ENCODE measurements at places on chromosomes 16 and 17. TPM values are rescaled to one million over a fixed set of nuclear protein-coding genes. Genes with fewer than 3 reads are reported as not detected.
A peak's percentile ranks its signal among the peaks of the same experiment; 100 is the strongest.

DNA sequence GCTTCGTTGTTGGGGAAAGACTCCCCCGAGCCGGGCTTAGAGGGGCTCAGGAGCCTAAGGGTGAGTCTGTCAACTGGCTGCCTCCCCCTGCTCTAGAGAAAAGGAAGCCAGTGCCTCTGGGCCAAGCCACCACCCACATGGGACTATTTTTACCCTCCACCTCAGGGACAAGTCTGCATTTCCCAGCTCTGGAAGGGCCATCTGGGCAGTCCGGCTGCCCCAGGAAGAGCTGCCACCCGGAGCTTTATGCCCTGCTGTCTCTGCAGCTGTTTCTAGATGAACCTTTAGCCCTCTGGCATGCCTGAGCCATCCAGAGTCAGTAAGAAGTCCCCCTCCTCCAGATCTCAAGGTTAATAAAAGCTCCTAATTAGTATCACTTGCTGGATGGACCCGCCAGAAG lies 5.3 kb upstream of the RPRML start:
- no peak for DNase-seq

GRCh38 chr16:31453255-31454204 lies 5.8 kb upstream of the ARMC5 start:
- no peak for DNase-seq

- peak; percentile 56 for DNase-seq
These were observed 15.4 kb downstream of the UBN1 start for GRCh38 chr16:4862639-4863038.

- DNase-seq: peak; percentile 87
These were observed 47.2 kb downstream of the YPEL2 start for GRCh38 chr17:59378675-59379074.

DNA sequence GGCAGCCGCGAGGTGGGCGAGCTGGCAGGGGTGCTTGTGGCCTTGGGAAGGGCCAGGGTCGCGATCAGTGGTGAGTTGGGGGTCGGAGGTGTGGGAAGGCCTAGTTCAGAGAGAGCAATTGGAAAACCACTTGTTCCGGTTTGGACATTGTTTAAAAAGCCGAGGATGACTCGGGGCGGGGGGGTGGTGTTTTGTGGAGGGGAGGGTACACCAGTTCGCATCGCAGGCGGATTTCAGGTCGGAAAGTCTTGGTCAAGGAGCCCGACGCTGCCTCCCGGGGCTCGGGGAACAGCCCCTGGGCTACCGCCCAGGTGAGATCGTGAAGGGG lies 66.4 kb downstream of the KPNA2 start:
- DNase-seq: no peak

DNA sequence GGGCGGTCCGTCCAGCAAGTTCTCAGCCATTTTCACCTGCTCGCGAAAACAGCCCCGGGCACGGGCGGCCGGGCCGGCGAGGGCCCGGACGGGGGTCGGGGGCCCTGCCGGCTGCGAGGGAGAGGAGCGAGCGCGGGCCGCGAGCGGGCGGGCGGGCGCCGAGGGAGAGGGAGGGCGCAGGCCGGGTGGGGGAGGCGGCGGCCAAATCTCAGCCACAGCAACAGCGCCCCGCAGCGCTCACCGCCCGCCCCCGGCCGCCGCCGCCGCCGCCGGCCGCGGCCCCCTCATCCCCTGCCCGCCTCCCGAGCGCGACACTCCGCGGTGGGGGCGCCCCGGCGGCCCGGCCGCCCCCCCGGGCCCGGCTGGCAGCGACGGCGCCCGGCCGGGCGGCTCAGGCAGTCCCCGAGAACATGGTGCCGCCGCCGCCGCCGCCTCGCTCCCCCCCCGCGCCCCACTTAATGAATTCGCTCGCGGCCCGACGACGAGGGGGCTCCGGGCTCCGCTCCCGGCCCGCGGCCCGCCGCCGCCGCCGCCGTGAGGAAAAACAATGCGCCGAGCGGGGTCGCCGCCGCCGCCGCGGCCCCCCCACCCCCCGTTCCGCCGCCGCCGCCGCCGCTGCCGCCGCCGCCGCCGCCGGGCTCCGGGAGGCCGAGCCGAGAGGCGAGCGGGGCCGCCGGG lies 487 bp downstream of the CREBBP start:
- peak; percentile 83 for DNase-seq

DNA sequence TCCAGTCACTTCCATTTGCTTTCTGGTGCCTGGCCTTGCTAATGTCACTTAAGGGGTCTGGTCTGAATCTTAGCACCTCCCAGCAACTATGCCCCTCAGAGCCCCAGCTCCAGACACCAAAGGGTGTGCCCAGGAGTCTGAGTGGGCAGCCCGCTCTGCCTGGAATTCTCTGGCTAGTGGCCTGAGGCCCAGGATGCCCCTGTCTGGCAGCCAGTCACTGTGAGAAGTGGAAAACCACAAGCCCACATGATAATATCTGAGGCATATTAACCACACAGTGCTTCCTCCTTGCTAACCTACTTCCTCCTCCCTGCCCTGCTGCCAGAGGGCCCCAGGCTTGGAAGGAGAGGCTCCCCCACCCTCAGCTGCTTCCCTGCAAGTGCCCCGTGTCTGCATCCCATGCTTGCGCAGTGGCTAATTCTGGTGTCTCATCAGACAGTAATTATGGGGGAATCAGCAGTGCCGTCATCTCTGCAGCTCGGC lies 14.0 kb downstream of the SRCIN1 start:
- no peak for DNase-seq

DNA sequence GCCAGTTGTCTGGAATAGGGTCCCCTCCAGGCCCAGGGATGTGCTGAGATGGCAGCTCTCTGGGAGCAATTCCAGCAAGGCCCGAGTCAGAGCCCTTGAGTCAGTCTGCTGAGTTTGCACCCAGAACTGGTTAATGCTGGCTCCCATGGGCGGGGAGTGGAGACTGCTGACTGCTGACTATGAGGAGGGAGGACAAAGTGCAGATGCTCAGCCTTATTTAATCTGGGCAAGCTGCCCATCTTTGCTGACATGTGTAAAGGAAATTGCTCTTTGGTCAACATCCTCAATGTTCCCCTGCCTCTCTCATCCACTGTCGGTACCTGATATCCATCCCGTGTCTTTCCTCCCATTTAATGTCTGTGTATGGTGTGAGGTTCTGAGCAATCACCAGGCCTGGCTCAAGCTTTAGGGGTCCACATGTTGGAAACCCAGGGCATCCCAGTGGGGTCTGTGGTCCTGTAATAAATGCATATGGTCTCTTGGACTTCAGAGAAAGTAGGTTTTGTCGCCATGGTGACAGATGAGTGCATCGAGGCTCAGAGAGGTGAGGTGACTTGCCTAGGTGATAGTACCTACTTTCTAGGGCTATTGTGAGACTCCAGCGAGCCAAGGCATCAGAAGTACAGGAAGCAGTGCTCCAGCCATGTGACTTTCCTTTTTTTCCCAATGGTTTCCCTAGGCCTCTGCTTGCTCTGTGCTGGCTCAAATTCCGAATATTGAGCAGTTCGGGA lies 20.0 kb upstream of the RNF135 start:
- DNase-seq: peak; percentile 50

GRCh38 chr17:9242497-9242881 lies 221.2 kb downstream of the NTN1 start:
- no peak for DNase-seq

DNA sequence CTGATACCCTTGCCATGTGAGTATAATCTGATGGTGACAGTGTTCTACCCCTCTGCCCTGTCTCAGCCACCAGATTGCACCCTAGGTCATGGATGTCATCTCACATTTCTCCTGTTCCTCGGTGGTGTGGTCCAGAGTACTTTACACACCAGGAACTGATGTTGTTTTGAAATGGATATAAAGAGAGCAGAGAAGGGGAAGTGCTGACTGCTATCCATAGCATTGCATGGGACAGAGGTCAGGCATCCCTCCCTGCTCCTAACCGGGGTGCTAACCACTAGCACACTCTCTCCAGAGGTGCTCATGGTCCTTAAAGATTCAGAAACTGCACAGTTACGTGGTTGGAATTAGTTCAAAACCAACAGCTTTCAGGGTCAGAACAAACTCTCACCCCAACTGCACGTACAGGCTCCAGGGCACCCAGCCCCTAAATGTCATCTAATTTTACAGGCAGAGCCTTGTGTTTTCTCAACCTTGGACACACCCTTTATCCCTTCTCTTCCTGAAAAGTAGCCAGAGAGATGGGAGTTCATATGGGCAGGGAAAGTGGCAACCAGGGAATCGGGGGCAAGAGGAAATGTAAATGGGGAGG lies 16.3 kb downstream of the TTLL6 start:
- DNase-seq: no peak

DNA sequence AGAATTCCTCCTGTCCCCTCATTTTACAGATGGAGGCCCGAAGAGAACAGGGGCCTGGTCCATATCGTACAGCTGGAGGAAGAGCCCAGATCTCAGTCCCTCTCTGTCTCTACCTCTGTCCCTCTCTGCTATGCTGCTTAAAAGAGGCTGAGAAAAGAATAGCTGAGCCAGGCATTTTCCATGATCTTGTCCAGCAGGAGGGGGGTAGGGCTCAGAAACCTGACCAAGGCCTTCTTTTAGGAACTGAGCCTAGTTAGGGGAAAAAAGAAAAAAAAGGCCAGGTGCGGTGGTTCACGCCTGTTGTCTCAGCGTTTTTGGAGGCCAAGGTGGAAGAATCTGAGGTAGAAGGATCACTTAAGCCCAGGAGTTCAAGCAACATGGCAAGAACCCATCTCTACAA lies 84.2 kb downstream of the MGAT5B start:
- DNase-seq: no peak

GRCh38 chr16:50306287-50306686 lies 39.9 kb downstream of the ADCY7 start:
- no peak for DNase-seq

GRCh38 chr16:29811896-29812665 lies at the start of gene PRRT2:
Gene PRRT2, plus strand, starts transcription at chr16:29812193. Its CDS starts 862 bp downstream, at chr16:29813055.
- peak; percentile 89 for DNase-seq

GRCh38 chr17:21252796-21253645 lies at the start of gene NATD1:
Gene NATD1, minus strand, starts transcription at chr17:21253410. Its CDS starts 146 bp downstream, at chr17:21253264.
- peak; percentile 94 for DNase-seq

GRCh38 chr16:5002699-5003143 lies 31.0 kb downstream of the NAGPA start:
- DNase-seq: no peak

GRCh38 chr16:52526116-52526828 lies 20.7 kb downstream of the TOX3 start:
- no peak for DNase-seq

DNA sequence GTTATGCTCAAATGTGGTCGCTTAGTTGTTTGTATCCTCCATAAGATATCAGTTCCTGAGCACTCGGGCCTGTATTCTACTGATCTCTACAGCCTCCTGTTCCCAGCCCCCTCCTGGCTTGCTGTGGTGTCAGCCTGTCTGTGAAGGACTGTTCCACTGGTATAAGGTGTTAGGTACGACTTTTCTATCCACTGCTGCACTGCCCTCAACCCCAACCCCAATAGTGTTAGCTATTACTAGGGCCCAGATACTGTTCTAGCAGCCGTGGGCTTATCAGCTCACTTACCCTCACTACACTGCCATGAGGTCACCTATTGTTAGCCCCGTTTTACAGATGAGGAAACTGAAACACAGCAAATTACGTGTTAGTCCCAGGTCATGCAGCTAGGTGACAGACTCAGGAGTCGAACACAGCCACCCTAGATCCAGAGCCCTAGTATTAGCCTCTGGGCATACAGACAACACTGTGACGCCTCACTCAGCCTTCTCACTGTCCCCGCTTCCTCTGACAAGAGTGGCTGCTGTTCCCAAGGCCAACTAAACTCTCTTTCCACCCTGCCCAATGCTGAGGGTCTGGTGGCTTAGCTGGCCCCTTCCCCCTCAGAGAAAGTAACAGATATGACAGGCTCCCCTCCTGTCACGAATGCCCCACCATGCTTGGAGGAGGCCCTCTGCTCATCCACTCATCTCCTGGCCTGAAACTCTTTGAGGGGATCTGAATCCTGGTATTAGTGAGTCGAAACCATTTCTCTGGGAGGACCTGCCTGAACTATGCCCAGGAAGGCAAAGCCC lies 25.6 kb upstream of the ZNF652 start:
- no peak for DNase-seq

DNA sequence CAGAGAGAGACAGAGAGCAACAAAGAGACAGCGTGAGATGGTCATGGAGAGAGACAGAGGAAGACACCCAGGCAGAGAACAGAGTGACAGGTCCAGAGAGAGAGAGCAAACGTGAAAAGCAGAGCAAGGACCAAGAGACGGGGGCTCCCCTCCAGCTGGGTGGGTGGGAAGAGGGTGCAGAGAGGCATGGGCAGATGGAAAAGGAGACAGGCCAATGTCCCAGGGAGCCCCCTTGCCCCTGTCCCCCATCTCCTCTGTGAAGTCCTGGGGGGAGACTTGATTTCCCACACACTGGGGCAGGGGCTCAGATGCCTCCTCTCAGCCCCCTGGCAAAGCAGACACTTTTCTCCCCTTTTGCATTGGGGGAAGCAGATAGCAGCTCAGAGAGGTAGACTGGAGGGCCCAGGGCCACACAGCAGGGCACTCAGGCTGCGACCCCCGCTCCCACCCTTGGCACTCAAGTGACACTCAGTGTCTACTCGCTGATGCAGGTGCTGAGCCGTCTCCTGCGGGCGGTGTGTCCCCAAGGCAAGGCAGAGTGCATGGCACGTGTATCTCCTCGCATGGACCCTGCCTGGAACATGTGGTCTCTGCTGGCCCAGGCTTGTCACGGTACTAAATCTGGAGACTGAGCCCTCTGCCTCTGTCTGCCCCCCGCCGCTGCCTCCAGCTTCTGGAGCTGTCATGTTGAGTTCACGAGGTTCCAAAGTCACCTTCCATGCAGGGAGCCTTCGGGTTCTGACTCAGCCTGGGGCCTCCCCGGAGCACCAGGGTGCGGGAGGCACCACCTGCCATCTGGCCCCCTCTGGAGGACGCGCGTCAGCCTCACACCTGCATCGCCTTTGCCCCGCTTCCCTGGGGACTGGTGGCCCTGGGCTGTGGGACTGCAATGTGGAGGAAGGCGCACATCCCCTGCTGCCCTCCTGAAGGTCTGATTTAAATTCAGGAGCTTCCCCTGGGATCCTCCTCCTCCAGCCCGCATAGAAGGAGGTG lies 215.9 kb upstream of the GSE1 start:
- DNase-seq: peak; percentile 52

DNA sequence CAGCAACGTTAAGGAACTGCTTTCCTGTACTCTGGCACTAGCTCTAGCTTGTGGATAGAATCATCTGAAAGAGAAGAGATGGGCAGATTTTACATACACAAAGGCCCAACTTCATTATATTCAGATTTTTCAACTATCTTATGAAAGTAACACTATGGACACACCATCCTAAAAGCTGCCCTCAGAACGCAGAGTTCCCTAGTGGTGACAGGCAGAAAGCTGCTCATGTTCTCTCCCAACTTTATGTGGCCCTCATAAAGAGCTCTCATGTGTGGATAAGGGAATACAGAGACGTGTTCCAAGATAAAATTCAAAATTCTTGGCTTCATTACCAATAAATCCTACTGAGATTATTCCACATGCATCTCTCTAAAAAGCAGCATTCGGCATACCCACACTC lies 1.5 kb downstream of the CFAP20 start:
- no peak for DNase-seq

Gene IL21R
- 0.21 TPM for total RNA-seq

Gene TSR3
- total RNA-seq: 143 TPM

Gene TBKBP1
- 18.3 TPM for total RNA-seq

Gene PRSS8
- total RNA-seq: not detected

Gene OR2C1
- total RNA-seq: not detected

Gene SLC2A4
- total RNA-seq: 4.9 TPM

Gene CCL7
- not detected for total RNA-seq

Gene SLC16A11
- not detected for total RNA-seq

Gene NPIPB9
- not detected for total RNA-seq

Gene CDH3
- not detected for total RNA-seq

Gene TBC1D3E
- total RNA-seq: not detected

Gene NME4
- 66.0 TPM for total RNA-seq

Gene CDRT15
- not detected for total RNA-seq
